AG09319 (cell line): ENCODE measurements at places on chromosomes 2 and 18.

DNA sequence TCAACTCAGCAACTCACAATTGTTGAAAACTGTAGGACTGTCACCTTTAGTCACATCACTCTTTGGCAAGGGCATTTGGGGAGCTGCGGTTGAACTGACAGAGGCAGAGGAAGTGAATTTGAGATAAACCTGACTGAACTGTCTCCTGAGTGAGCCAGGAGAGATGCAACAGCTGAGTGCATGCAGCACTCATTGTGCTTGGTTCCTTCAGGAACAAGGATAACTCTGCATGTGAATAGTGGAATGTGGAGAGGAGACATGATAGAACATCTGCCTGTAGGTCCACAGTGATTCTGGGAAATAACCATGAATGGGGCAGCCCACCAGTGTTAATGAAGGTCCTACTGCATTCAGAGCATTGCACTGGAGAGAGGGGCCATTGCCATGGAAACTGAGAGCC is 494.7 kb downstream of the STK39 start:
- DNase-seq: no peak

DNA sequence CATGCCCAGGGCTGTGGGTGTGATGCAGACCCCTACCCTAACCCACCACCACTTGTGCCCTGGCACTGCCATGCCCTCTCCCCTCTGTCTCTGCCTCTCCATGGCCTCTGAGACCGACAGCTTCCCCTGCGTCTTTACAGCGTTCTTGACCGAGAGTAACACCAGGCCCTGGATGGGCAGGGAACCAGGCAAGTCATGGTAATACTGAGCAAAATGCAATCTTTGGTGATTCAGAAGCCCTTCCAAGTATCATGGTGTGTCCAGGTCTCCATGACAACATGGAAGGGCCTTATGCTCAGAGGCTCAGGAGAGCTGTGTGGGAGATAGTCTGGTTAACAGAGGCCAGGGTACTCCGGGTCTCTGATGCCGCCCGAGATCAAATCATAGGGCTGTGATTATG is 176.1 kb downstream of the KLHL29 start:
- DNase-seq: no peak

DNA sequence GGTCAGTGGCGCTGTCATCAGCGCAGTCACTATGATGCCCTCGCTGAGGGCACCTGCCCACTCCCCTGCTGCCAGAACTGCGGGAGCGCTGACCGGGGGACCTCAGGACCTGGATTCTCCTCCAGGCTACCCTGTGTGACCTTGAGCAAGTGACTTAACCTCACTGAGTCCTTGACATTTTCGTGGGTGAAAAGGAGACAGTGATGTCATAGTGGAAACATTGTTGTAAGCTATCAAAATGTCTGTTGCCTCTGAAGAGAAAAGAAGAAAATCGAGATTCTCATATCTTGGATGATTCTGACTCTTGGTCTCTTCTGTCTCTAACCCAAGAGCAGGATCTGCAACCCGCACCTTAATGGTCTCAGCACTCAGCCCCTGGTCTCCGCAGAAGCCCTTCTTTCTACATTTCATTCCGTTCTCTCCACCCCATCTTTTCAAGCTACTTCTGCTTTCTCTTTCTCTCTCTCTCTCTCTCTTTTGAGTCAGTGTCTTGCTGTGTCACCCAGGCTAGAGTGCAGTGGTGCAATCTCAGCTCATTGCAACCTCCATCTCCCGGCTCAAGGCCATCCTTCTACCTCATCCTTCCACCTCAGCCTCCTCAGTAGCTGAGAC is 978 bp upstream of the TUBA4A start:
- DNase-seq: no peak

DNA sequence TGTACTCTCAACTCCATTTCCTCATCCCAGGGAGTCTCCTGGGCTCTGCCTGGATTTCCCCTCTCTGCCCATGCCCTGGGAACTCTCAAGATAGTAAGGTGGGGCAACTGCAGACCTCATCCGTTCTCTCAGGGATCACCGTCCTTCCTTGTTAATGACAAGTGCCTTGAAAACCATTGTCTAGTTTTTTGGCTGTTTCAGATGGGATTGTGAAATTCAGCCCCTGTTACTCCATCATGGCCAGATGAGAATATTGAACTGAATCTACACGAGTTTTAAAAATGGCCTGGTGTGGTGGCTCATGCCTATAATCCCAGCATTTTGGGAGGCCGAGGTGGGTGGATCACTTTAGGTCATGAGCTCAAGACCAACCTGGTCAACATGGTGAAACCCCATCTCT is 665 bp upstream of the HRH4 start:
- no peak for DNase-seq

DNA sequence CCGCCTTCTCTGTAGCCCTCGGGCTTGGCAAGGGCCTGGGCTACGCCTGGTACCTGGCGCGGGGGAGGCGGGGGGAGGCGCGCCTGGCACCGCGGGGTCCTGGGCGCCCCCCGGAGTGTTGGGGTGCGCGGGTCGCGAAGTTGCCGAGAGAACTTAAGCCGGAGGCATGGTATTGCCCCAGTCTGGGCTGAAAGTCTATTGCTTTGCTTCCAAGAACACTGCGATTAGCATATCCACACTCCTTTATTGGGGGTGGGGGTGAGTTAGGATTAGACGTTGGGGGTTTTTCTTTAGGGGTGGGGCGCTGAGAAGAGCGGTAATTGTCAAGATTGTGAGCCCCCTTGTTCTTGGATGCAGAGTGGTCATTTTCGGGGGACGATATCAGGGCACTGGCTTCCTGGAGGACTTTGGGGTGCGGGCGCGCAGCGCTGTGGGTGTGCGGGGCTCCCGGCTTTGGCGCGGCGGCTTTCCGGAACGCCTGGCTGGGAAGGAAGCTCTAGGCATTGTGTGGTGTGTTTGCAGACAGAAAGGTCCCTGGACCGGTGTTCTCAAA is 798 bp downstream of the TANC1 start:
- no peak for DNase-seq

DNA sequence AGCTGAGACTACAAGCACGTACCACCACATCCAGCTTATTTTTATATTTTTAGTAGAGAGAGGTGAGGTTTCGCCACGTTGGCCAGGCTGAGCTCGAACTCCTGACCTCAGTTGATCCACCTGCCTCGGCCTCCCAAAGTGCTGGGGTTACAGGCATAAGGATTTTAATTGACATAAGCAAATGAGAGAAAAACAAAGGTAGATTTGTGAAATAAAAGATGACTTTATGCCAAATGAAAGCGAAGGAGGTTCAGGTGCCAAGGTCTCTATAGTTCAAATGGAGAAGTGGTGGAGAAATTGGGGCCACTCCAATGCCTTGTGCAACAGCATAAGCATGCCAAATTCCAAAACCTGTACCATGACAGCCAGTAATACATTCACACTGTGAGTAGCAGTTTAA is 180.6 kb downstream of the MREG start:
- DNase-seq: no peak

- no peak for DNase-seq
Measured at GRCh38 chr18:7174344-7175095, 56.4 kb upstream of the LRRC30 start.

DNA sequence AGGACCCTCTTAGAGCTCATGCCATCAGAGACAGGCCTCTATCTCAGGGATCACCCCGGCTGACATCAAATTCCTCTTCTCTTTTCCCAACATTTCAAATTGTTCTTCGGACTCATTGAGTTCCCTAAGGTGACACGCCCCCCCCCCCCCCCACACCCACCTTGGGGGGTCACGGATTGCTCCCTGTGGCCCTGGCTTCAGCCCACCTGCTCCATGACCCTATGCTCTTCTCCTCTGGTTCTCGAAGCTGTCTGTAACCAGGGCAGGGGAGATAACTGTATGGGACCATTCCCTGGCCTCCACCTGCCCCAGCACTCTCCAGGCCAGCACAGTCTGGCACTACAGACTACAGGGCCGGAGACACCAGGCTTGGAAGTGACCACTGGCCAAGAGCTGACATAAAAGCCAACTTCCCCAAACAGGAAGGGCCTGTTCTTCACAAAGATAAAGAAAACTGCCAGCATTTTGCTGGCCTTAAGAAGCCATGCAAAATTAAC is 7.1 kb downstream of the MTERF4 start:
- DNase-seq: no peak

GRCh38 chr2:85873679-85874078 is 15.1 kb downstream of the ST3GAL5 start:
- DNase-seq: no peak

DNA sequence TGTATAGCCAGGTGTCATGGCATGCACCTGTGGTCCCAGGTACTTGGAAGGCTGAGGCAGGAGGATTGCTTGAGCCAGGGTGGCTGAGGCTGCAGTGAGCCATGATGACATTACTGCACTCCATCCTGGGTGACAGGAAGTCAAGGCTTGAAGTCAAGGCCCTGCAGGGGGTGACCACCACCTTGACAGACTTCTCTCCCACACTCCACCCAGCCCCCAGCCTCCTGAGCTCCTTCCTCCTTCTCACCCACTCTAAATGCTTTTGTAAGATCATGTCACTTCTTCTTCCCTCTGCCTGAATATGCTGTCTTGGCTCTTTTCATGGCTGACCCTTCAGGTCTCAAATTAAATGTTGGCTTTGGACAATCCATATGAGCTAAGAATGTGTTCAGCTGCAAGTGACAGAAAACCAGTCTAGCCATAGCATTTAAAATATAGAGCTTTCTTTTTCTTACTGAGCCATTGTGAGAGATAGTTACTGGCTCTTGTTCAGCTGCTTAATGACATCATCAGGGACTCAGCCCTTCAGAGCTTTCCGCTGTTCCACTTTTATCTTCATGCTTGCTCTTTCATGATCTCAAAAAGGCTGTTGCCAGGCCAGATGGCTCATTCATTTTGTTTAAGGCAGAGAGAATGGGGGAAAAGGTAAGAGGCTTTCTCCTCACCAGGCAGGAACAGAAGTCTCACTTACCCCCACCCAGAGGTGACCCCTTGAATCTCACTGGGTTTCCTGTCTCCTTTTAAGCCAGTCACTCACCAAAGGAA is 36.7 kb upstream of the TTC39C start:
- no peak for DNase-seq

DNA sequence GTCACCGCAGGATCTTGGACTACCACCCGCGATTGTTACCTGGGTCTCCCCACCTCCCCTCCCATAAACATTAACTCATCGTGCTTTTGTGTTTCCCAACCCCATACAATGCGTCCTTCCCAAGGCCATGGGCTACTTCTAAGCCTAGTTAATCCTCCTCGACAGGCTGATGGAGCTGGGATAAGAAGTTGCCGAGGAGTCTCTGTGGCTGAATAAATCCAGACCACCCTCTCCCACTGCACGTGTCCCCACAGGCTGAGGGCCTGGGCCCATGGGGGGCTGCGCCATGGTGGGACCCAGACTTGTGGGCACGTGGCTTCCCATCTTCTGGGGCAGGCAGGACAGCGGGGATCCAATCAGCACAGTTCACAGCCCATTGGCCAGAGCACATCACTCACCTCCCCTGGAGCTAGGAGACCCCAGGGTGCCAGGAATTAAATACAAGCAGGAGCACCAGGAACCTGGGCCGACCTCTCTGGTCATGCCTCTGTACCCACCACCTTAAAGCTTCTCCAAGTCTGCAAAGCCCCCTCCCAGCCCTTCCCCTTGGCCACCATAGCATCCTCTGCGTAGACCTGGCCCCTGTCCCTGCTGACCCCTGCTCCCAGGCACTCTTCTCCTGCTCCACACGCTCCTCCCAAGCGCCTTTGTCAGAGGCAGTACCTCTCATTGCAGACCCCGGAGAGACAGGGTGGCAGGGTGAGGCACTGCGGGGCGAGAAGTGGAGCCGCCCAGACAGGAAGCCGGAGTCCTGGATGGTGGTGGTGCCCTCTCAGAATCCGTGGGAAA is 51.0 kb upstream of the ID2 start:
- no peak for DNase-seq

GRCh38 chr2:195961873-195962272 is 106.8 kb downstream of the DNAH7 start:
- no peak for DNase-seq

DNA sequence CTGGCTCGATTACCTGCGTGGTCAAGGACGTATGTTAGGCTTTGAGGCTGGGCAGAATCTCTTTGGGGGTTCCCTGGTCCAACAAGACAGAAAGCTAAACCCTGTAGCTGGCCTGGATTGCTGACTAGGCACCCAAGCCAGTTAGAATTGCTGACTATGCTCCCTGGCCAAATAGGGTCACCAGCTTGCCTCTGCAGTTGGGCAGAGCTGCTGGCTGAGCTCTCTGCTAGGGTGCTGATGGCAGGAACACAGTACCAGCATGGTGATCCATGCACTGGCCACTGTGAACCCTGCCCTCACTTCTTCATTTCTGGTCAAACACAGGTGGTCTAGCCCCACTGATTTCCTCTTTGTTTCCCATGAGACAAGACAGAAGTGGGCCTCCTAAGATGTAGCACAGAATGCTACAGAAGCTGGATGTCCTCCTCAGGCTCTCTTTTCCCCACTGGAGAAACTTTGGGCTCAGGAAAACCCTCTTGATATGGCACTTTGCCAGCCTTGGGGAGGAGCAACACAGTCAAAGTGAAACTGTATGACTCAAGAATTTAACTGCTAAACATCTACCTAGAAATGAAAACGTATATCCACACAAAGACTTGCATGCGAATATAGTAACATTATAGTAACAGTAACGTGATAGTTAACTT is 20.8 kb downstream of the SP140L start:
- no peak for DNase-seq

- no peak for DNase-seq
Measured at GRCh38 chr2:46735108-46735691, 180.4 kb downstream of the MCFD2 start.

- no peak for DNase-seq
Measured at GRCh38 chr2:236988690-236989624, 96.7 kb upstream of the COPS8 start.

- DNase-seq: no peak
Measured at GRCh38 chr2:205482399-205483081, 199.8 kb upstream of the NRP2 start.

DNA sequence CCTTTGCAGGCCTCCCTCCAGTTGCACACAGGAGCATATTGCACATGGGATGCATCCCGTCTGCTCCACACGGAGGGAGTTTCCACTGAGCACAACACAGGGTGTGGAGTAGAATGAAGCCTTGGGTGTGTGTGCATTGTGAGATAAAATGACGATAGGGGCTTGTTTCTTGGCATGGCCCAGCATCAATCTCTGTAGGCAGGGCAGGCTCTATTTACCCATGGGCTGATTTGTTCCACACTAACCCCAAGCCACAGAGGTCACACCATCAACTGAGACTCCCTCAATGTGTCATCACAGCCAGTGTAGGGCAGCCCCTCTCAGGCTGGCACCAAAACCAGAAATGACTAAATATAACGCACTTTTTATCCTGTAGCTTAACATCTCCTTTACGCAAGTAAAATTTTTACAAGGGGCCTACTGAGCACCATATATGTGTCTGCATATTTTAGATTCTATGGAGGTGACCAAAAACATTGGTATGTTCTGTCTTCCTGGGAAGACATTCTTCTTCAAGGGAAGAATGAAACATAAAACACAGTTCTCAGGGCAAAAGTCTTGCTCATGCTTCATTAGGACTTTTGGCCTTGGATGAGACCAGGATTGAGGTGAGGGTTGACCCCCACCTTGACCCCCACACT is 2.7 kb upstream of the GKN1 start:
- DNase-seq: peak; percentile 37
